ENCODE measurements at places on chromosomes 12 and 14. TPM values are rescaled to one million over a fixed set of nuclear protein-coding genes. Genes with fewer than 3 reads are reported as not detected.

ZDHHC22 gene
- total RNA-seq, result not detected

GDF3 gene
- total RNA-seq, result 0.74 TPM

RHOJ gene
- total RNA-seq, result 20.3 TPM

SERPINA5 gene
- total RNA-seq, result 0.15 TPM

KRT82 gene
- not detected for total RNA-seq
